ENCODE measurements at places on chromosomes 5 and 9. TPM values are rescaled to one million over a fixed set of nuclear protein-coding genes. Genes with fewer than 3 reads are reported as not detected.

SLC45A2 gene
- not detected for total RNA-seq

CAVIN4 gene
- 0.94 TPM for total RNA-seq

CDKN2B gene
- total RNA-seq = 21.0 TPM

IGFBPL1 gene
- not detected for total RNA-seq

Measured in mammary microvascular endothelial cell (primary cell).